ENCODE measurements at places on chromosomes 3 and 15. TPM values are rescaled to one million over a fixed set of nuclear protein-coding genes. Genes with fewer than 3 reads are reported as not detected.

Gene HIGD2B
- 0.69 TPM for total RNA-seq

Gene GDPGP1
- total RNA-seq: 7.3 TPM

Gene CAMKV
- total RNA-seq: not detected

Gene CLSTN2
- 0.03 TPM for total RNA-seq

- no peak for DNase-seq
Measured at GRCh38 chr3:186097663-186098451, 11.0 kb downstream of the ETV5 start.

DNA sequence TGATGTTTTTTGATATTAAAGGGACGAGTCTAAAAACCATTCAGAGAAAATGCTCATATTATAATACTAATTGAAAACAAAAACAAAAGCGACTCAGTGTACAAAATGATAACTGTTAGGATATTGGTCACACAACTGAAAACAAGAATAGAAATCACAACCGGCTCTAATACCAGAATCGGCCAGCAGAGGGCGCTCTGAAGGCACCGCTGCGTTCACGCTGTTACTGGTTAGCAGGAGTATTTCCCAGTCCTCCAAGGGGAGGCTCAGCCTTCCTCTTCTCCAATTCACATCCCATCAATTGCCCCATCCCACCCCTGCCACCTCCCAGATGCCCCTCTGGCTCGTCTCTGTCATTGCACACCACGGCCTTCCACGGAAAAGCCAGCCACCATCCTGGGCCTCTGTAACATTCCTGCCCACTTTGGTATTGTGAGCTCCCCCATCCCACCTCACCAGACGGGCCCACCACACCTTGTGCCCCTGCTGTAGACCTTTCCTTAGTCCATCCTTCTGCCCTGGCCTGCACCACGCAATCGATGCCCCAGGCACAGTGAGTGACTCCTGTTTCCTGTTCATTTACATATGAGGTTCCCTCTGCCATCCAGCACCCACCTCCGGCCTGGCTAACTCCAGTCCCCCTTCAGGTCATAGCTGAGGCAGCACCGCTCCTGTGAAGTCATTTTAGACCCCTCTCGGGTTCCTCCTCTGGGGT, 8.5 kb downstream of the FAM107A start:
- peak; percentile 63 for DNase-seq

DNA sequence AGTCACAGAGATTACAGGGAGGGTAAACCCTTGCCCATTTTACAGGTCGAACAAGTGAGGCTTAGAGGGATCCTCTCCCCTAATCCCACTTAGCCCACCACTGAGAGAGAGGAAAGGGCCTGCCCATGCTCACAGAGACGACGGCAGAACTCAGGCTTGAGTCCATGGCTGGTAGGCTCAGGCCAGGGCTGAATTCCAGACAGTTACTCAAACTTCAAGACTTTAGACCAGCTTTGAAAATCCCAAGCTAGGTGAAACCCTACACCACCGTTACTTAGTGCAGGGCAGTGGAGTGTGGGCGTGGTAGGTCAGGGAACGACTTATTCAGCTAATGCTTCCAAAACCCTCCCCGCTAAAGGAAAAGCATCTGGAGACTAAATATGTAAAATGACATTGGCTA, 16.4 kb downstream of the GRIP2 start:
- DNase-seq: no peak

- DNase-seq: no peak
Measured at GRCh38 chr15:49084285-49084570, 38.0 kb upstream of the SECISBP2L start.

DNA sequence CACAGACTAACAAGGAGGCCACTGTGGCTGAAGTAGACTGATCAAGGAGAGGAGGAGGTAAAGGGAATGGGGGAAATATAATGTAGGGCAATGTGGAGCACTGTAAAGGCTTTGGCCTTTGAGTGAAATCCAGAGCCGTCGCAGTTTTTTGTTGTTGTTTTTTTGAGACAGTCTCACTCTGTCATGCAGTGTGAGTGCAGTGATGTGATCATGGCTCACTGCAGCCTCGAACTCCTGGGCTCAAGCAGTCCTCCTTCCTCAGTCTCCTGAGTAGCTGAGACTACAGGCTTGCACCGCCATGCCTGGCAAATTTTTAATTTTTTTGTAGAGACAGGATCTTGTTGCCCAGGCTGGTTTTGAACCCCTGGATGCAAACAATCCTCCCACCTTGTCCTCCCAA, 32.2 kb downstream of the PPP4R2 start:
- DNase-seq: no peak

DNA sequence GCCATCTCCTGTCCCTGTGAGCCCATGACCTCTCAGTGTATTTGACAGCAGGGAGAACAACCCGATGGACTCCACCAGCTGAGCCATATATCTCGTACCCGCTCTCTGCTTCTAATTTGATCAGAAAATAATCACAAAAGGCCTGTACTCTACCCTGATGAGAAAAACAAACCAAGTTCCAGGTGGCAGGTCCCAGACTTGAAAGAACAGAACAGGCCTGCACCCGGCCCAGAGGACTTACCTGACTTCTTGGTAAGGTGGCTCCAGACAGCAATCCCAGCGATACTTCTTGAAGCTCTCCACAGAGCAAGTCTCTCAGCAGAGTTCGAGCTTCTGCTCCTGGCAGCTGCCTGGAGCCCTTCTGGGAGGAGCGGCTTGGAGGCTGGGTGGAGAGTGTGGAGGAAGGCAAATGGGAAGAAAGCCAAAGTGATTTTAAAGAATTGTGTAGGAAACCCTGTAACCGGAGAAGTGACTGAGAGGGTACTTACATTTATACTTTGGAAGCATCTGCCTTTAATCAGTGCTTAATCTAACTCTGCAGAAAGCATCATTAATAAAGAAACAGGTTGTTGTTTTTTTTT, 91.6 kb downstream of the SCN11A start:
- DNase-seq: no peak
